A549 treated with AZD2906 at 1 μM for 4 hours (cell line): ENCODE measurements at places on chromosomes 2 and 18. TPM values are rescaled to one million over a fixed set of nuclear protein-coding genes. Genes with fewer than 3 reads are reported as not detected.

PAX8 gene
- 0.51 to 0.98 TPM (median 0.76 TPM) in 5 replicates for total RNA-seq

MPP4 gene
- 0.05 to 0.24 TPM (median 0.07 TPM) in 4 of 5 replicates, not detected in the other for total RNA-seq

HIBCH gene
- 12.5 to 15.3 TPM (median 14.6 TPM) in 5 replicates for total RNA-seq

MC2R gene
- not detected in 5 replicates for total RNA-seq

RAPGEF4 gene
- 0.16 to 0.35 TPM (median 0.18 TPM) in 5 replicates for total RNA-seq

RANBP2 gene
- total RNA-seq = 19.2 to 29.8 TPM (median 22.8 TPM) in 5 replicates

LANCL1 gene
- 18.2 to 29.2 TPM (median 27.3 TPM) in 5 replicates for total RNA-seq

ICOS gene
- total RNA-seq = not detected in 5 replicates

FRZB gene
- 0.04 to 0.13 TPM (median 0.11 TPM) in 5 replicates for total RNA-seq

VAMP8 gene
- total RNA-seq = 14.8 to 19.3 TPM (median 16.2 TPM) in 5 replicates

ASB1 gene
- 38.9 to 58.9 TPM (median 55.3 TPM) in 5 replicates for total RNA-seq

SPP2 gene
- not detected in 5 replicates for total RNA-seq

PCARE gene
- not detected in 5 replicates for total RNA-seq

NEU2 gene
- total RNA-seq = not detected in 5 replicates

PMAIP1 gene
- total RNA-seq = 12.3 to 16.7 TPM (median 14.5 TPM) in 5 replicates

ATRAID gene
- total RNA-seq = 211 to 221 TPM (median 213 TPM) in 5 replicates

MDH1B gene
- 1.1 to 1.7 TPM (median 1.5 TPM) in 5 replicates for total RNA-seq

VWC2L gene
- not detected in 5 replicates for total RNA-seq

RBM44 gene
- total RNA-seq = 0.10 to 0.23 TPM (median 0.16 TPM) in 5 replicates

LRATD1 gene
- 0.09 to 0.17 TPM (median 0.14 TPM) in 5 replicates for total RNA-seq

MC5R gene
- total RNA-seq = 0.03 to 0.06 TPM (median 0.05 TPM) in 3 of 5 replicates, not detected in the others

WNT10A gene
- 0.06 to 0.11 TPM (median 0.09 TPM) in 4 of 5 replicates, not detected in the other for total RNA-seq

ZC3H15 gene
- 73.0 to 92.4 TPM (median 76.9 TPM) in 5 replicates for total RNA-seq

LONRF2 gene
- total RNA-seq = 1.7 to 2.4 TPM (median 2.0 TPM) in 5 replicates

AMER3 gene
- not detected in 5 replicates for total RNA-seq

TBR1 gene
- 0.01 to 0.20 TPM (median 0.06 TPM) in 4 of 5 replicates, not detected in the other for total RNA-seq

UGT1A3 gene
- total RNA-seq = 0.05 to 0.09 TPM (median 0.07 TPM) in 4 of 5 replicates, not detected in the other

GKN2 gene
- total RNA-seq = 1.9 to 3.2 TPM (median 2.5 TPM) in 5 replicates

IL1RL1 gene
- total RNA-seq = 0.80 to 1.4 TPM (median 1.2 TPM) in 5 replicates
